ENCODE measurements at places on chromosomes 13 and 19.

DNA sequence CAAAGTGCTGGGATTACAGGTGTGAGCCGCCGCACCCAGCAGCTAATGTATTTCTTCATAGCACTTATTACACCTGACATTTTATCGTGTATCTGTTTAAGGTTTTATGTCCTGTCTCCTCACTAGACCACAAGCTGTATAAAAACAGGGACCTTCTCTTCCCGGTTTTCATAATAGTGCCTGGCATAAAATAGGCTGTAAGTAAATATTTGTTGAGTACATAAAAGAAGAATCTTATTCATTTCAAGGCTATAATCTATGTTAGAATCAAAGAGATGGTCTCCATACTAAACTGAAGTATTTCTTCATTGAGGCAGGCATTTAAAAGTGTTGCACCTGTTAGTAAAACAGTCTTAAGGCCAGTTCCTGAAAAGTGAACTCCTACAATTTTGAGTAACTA, 194.0 kb downstream of the SHISA2 start:
- no peak for DNase-seq

- DNase-seq = no peak
Measured at GRCh38 chr13:70191034-70191433, 82.8 kb upstream of the KLHL1 start.

- DNase-seq = no peak
Measured at GRCh38 chr19:3817761-3818160, 31.6 kb upstream of the MATK start.

DNA sequence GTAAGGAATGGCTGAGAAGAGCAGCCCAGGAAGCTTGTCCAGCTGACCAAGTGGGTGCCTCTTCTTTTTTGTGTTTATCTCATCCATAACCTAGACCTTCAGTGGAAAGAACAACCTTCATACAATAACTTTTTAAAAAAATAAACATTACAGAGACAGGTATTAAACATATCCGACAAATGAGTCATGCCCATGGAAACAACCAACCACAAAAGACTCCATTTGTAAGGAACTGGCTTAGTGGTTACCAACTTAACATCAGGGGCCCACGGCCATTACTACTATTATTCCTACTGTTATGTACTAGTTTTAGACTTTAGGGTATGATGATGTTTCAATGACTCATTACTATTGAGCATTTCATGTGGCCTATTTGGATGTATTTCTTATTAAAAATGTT, 191.7 kb upstream of the SERP2 start:
- DNase-seq = no peak

GRCh38 chr19:46513461-46514236, 18.0 kb upstream of the PNMA8B start:
- peak; percentile 77 for DNase-seq

GRCh38 chr13:53545340-53545941, 516.8 kb downstream of the OLFM4 start:
- DNase-seq = no peak

- no peak for DNase-seq
Measured at GRCh38 chr19:51719251-51719988, 4.4 kb downstream of the HAS1 start.

DNA sequence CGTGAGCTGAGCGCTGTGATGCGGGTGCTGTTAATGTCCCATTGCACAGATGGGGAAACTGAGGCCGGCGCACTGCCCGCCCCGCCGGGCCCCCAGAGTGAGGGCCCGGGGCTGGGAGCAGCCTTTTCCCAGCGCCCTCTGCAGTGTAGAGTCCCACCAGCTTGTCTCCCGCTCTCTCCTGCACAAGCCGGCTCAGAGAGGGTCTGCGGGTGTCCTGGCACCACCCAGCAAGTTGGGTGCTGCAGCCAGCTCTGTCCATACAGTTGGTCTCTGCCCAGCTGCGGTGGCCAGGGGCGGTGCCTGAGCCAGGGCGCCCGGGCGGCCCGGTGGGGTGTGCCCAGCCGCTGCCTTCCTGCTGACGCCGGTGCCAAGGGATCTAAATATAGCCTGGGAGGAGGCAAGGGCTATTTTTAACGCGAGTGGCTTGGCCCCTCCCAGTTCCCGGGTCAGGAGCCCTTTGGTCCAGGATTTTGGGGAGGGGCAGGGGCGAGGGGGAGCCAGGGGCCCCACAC, 19.3 kb downstream of the GADD45B start:
- peak; percentile 69 for DNase-seq

- peak; percentile 88 for DNase-seq
Measured at GRCh38 chr13:24511019-24511815, 1.4 kb downstream of the PARP4 start.

- DNase-seq = no peak
Measured at GRCh38 chr13:26528527-26528926, 29.0 kb upstream of the WASF3 start.

- no peak for DNase-seq
Measured at GRCh38 chr19:49874503-49875157, 2.5 kb downstream of the AKT1S1 start.

GRCh38 chr13:41905600-41906254, 55.2 kb downstream of the VWA8 start:
- peak; percentile 59 for DNase-seq

DNA sequence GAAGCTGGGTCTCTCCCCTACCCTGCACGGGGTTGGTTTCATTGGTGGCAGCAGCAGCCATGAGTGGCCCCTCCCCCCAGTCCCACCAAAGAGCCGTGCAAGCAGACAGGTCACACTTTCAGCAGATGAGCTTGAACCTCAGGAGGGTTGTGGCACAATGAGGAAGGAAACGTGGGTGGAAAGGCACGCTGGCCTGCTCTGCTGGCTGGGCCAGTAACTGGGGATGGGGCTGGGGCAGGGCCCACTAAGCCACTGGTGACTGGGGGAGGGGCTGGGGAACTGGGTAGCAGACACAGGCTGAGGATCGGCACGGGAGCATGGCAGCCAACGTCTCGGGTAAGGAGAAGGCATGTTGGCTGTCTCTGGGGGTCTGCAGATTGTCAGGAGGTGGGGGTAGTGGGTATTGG, at the start of gene P2RY11:
TSS of gene P2RY11 (plus strand) at position 289 of the 407 bp plus-strand sequence. CDS start at position 318, 29 bp downstream.
- DNase-seq = no peak

DNA sequence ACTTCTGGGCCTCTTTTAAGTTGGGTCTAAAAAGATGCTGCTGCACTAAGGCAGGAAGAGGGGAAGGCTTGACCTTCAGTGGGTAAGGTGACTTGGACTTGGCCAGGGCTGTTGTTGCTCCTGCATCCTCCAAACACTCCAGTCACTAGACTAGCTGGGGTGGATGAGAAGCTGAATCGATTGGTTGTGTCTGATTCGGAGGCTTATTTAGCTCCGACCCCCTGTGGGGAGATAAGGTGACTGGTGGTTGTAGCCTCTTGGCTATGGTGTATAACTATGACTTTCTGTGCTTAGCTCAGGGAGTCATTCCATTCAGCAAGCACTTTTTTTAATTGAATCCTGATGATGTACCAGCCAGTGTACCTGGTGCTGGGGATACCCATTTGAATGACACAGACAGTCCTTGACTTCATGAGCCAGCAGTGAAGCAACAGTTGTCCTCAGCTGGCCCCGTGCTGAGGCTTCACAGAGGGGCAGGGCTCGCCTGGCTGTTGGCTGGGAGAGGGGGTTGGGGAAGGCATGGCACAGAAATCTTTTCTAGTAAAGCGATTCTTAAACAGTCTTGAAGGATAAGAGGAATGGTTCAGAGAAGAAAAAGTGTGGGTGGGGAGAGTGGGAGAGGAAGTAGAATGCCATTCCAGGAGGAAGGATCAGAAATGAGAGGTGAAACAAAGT, 9.9 kb downstream of the PCDH8 start:
- no peak for DNase-seq

- DNase-seq = no peak
Measured at GRCh38 chr19:32269831-32270230, 75.6 kb upstream of the ZNF507 start.

- no peak for DNase-seq
Measured at GRCh38 chr13:99370481-99371275, 63.5 kb upstream of the GPR183 start.

DNA sequence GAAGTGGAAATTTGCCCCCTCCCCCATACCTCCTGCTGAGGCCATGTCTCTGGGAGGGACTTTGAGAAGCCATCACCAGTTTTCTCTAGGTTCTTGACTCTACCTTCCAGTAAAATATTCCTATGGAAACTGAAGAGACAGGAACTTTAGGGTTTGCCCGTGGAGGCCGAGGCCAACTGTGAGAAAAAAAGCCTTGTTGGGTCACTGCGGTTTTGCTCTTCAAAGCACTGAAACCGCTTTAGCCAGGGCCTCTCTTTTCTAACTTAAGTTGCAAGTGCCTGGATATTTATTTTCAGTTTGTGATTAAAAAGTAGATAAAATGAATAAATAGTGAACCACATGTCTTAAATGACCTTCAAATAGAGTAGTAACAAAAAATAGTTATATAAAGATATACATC, 159.7 kb upstream of the TSC22D1 start:
- DNase-seq = no peak

GRCh38 chr13:34076943-34077703, 259.2 kb downstream of the RFC3 start:
- DNase-seq = peak; percentile 56

- DNase-seq = no peak
Measured at GRCh38 chr19:49071860-49072547, 495 bp downstream of the KCNA7 start.

GRCh38 chr19:41935760-41936415, 7.6 kb upstream of the ERFL start:
- no peak for DNase-seq

- no peak for DNase-seq
Measured at GRCh38 chr13:31435536-31435935, 235.8 kb downstream of the B3GLCT start.

- DNase-seq = no peak
Measured at GRCh38 chr13:99315186-99315585, 8.0 kb upstream of the GPR183 start.

GRCh38 chr13:106263801-106264200, 271.7 kb downstream of the EFNB2 start:
- no peak for DNase-seq

DNA sequence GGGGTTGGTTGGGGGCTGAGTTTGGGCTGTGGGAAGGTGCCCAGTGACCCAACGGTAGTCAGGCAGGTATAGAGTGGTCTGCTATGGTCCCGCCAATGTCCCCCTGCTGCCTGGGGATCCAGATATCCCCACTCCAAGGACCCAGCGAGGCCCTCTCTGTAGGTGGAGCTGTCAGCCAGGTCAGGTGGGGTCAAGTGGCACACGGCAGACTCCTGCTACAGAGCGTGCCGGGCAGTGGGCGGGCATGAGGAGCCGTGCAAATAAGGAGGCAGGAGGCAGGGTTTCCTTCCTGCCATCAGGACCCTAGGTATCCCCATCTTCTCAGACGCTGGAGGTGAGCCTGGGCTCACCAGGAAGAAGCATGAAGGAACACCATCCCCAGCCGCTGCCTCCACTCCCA, 14.9 kb downstream of the EVI5L start:
- no peak for DNase-seq

DNA sequence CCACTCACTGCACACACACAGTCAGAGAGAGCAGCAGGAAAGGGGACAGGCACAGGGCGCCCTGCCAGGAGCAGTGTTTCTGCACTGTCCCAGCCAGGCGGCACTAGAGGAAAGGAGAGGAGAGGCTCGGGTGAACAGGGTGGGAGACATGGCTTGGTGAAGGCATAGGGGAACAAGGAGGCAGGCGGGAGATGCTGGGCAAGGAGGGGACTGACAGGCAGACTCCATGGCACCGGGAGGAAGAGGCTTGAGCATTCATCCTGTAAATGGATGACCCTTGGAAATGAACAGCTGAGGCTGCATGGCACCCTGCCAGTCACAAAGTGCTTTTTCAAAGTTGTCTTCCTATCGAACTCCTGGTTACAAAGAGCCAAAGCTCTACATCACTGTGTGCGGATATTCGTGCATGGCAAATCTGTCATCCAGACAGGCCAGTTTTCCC, 22.4 kb downstream of the MED26 start:
- no peak for DNase-seq

- DNase-seq = peak; percentile 8
Measured at GRCh38 chr13:20332361-20333096, 100.4 kb upstream of the GJB6 start.

DNA sequence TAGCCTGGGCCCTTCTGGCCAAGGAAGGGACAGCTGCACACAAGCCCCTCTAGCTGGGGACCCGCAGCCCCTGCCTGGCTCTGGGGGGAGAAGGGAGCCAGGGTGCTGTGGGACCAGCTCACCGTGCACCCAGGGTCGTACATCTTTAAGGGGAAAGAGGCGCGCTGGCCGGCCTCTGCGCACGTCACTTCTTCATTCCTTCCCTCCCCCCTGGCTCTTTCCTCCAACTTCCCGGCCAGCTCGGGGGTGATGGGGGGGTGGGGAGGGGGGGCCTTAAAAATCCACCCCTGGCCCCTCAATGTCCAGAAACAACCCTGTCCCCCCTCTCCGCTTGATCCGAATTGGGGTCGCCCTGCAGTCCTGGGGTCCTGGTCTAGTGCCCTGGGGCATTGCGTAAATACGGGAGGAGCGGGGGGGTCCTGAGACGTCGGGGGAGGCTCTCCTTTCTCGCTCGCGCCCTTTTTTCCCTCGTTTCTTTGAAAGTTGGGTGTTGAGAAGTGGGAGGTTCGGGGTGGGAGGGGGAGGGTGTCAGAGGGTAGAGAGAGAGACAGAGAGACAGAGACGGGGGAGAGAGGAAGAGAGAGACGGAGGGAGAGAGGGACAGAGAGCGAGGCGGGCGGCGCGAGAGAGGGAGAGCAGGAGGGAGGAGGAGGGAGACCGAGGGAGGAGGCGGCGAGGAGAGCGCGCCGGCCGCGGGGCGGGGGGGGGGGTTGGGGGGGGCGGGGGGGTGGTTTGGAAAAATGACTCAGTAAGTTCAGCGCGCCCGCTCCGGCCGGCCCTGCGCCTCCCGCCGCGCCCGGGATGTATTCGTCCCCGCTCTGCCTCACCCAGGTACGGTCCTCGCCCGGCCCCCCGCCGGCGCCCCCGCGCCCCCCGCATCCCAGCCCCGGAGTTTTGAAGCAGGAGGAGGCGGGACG, at the start of gene NFIC:
TSS of gene NFIC (plus strand) at position 748 of the 917 bp plus-strand sequence. CDS start at position 802, 54 bp downstream.
- peak; percentile 87 for DNase-seq

DNA sequence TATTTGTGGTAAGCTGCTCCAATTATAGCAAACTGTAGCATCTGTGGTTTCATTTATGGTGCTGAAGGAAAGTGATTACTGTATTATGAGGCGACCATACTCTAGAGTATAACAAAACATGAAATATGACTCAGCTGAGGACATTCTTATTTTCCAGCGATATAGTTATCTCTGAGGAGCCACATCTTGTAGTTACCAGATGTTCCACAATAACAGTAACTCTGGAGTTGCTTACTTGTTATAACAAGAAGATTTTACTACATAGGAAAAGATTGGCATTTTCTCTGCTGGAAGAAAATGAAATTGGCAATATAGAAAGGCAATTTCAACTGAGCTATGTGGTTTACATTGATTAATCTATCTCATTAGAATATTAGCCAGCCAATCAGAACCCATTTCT, 1634.2 kb downstream of the PCDH9 start:
- DNase-seq = peak; percentile 51

DNA sequence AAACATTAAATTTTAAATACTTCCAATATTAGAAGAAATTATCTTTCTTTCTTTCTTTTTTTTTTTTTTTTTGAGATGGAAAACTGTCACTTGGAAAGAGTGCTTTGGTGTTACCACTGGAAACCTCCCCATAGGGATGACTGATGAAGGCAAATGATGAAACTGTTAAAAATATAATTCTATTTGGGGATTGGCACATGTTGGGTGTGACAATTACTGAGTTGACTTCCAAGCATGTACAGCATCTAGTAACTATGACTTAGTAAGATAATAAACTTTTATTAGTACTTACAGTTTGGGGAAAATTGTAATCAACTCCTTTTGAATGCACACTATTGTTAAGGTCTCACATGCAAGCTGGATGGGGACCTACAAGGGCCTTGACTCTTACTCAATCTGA, 592.5 kb downstream of the KCTD12 start:
- DNase-seq = peak; percentile 41

Data from fibroblast of pulmonary artery (primary cell).